ENCODE measurements at places on chromosomes 1 and 21.

DNA sequence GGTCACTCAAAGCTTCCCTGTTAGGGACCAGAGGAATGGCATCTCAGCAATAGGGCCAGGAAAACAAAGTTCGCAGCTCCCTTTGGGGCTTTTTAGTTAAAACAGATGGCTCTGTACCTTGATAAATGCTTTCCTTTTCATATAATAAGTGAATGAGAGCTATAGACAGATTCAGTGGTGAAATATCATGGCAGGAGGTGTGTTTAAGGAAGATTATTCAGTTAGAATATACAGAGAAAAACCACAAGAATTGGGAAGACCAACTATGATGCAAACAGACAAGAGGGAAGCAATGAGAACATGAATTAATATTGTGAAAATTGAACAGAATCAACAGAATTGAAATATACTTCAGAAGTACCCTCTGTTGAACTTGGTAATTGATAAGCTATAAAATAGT, 379.4 kb downstream of the PLPP3 start:
- DNase-seq = no peak

DNA sequence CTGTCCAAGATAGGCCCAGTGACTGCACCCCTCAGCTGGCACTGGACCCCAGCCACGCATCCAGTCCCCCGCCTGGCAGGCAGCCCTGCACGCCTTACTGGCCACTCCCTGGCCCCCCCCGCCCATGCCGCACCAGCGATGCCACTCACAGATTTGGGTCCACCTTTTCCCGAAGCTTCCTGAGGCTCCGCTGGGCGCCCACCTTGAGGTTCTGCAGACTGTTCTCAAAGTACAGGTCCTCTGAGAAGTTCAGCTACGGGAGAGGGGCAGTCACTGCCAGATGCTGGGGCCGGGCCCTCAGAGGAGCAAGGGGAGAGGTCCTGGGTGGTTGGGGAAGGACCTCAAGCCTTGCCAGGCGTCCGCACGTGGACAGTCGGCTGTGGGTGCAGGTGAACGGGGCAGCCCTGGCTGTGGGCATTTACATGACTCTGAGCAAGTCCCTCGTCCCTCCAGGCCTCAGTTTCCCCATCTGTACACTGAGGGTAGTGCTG, 8.1 kb downstream of the PRXL2B start:
- no peak for DNase-seq

GRCh38 chr1:212689196-212689725, 10.4 kb downstream of the BATF3 start:
- DNase-seq = no peak

- DNase-seq = no peak
These were observed 18.0 kb upstream of the MFSD2A start for GRCh38 chr1:39936724-39937491.

Measured in fibroblast of lung (primary cell).